Activated T-cell treated with anti-CD3 and anti-CD28 coated beads for 48 hours (primary cell): ENCODE measurements at places on chromosomes 4 and X.
A peak's percentile ranks its signal among the peaks of the same experiment; 100 is the strongest.

- no peak for DNase-seq
These were observed 44.0 kb downstream of the BRCC3 start for GRCh38 chrX:155115174-155115819.

GRCh38 chr4:183798301-183799253 is 106.5 kb upstream of the STOX2 start:
- DNase-seq = no peak

DNA sequence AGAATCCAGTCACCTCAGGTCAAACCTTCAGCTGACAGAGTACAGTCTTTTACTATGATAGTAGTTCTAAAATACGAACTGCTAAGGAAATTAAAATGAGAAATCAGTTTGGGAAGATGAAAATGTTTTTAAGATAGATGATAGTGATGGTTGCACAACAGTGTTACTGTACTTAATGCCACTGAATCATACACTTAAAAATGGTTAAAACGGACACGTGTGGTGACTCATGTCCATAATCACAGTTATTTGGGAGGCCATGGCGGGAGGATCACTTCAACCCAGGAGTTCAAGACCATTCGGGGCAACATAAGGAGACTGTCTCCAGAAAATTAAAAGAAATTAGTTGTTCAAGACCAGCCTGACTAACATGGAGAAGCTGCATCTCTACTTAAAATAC is 41.4 kb downstream of the ABHD18 start:
- no peak for DNase-seq

DNA sequence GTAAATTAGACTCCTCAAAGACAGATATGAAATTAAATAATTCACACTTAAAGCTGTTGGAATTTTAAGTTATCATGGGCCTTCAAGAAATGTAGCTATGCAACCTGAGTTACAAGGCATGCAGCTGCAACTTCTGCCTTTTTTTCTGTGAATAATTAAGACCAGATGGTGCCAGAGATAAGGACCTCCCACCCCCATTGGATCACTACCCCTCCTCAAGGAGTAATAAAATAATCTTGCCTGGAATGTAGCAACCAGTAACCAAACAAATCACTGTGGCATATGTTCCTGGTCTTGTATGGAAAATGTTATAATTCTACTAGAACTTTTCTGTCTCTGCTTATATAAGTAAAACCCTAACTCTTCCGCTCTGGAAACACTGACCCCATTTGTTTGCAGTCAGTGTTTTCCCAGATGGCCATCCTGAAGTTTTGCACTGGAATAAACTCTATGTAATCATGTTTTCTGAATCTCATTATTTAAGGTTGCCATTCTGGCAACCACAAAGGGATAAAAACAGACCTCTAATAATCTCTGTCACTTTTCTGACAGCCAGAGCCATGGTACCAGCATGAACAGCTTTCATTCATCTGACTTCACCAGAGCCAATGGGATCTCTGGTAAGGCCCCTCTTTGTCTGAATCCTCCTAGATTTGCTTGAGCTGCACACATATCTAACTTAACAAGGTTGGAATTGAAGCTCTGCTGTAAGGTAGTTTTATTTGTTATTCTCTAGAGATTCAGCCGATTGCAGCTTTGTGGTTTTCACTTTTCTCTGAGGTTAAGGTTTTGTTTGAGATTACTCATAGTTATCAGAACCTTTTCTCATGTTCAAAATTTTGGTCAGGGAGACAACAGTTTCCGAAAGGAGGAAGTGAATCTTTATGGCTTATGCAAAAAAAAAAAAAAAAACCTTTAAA is 274.6 kb downstream of the NAF1 start:
- DNase-seq = no peak

DNA sequence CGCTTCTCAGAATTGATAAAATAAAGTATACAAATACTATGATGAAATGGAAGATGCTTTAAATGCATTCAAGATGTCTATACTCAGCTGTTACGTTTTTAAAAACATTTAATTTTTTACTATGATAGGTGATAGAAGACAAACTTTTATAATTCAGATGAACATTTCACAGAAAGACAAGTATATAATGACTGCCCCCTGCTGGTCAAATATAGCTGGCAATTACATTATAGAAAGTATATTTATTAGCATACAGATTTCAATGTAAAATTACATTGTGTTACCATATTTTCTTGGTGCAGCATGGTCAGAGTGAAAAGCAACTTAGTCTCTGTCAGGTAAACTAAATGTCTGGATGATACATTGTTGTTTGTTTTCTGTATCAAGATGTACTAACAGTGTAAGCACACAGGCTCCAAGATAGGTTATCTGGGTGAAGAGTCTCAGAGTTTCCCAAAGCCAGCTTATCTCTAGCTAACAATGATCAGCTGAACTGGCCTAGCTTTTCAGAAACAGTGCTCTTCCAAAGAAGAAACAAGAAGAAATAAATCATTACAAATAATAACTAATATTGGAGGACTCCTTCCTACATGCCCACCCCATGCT is 54.1 kb downstream of the SRPX start:
- DNase-seq = no peak

- DNase-seq = peak; percentile 16
These were observed 2.3 kb upstream of the NR3C2 start for GRCh38 chr4:148444296-148445070.

DNA sequence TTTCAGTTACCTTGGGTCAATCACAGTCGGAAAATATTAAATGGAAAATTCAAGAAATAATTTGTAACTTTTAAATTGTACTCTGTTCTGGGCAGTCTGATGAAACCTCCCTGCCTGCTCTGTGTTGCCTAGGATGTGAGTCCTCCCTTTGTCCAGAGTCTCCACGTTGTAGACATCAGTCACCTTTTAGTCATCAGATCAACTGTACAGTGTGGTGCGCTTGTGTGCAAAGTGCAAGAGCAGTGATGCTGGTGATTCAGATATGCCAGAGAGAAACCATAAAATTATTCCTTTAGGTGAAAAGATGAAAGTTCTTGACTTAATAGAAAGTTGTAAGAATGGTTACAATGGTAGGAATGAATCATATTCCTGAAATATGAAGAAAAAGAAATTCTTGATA is 1.4 kb downstream of the SPATA4 start:
- DNase-seq = peak; percentile 28

DNA sequence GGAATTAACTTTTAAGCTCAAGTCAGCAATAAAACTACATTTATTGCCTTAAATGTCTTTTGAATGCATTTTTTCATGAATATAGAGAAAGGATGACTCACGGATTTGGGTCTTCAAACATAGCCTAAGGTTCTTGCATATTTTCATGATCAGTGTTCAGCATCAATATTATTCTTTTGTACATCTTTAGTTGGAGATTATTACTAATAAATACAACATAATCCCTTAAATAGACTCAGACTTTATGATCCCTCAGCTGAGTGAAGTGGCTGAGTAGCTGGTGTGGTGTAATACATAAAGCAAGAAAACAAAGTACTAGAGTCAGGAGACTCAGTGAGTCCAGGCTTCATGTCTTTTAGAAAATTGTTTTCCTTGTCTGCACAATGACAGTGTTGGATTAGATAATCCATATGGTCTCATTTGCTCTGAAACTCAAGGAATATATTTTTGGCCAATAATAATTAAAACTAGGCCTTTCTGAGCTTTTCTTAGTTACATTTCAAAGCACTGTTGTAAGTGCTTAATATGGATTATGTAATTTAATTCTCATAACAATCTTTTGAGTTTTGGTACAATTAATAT is 78.3 kb upstream of the UNC5C start:
- no peak for DNase-seq

DNA sequence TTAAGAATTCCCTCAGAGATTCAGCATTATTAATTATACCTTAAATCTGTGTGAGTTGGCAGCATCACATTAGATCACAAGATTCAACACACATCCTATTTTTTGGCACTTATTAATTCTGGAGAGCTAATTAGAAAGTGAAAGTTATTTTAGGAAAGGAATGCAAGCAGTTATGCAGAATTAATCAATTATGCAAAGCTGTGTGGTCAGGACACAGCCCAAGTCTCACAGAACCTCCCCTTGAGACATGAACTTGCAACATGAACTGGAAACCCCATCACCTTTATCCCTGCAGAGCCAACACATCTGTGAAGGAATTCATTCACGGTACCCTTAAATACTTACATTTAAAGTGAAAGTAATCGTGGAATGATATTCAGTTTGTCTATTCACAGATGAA is 80.5 kb downstream of the TSPAN5 start:
- DNase-seq = no peak

DNA sequence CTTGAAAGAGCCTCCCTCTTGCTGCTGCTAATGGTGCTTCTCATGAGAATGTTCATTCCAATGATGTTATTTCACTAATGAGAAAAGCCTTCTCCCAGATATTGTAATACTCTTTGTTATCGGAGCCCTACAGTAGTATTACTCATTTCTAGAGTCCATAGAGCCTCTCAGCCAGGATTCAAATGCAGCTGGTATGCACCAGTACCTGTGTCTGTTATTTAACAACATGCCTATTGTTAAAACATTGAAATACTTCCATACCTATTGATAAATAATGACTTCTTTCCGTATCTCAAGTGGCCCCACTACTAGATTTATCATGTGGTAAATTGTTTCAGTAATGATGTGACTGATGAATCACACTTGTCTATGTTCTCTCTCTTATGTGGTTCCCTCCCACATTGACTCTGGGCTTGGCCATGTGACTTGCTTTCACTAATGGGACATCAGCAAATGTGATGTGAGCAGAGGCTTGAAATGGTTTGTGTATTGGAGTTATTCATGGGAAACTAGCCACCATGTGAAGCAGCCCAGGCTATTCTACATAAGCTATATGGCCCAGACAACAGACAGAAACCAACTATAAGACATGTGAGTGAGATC is 207.6 kb downstream of the THOC2 start:
- no peak for DNase-seq

- no peak for DNase-seq
These were observed 115.2 kb upstream of the OTUD4 start for GRCh38 chr4:145295547-145295946.

DNA sequence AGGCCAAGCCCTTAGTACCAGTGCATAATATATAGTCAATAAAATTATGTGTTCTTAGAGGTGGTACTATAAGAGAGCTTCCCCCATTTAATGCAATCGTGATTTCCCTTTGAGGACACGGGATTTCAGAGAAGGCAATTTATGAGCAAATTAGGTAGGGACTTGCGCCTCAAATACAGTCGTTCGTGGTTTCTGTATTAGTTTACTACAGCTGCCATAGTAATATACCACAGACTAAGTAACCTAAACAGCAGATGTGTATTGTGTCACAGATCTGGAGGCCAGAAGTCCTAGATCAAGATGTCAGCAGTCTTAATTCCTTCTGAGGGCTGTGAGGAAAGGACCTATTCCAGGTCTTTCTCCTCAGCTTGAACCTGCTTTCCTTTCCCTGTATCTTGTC is 1.5 kb upstream of the PUDP start:
- DNase-seq = no peak

DNA sequence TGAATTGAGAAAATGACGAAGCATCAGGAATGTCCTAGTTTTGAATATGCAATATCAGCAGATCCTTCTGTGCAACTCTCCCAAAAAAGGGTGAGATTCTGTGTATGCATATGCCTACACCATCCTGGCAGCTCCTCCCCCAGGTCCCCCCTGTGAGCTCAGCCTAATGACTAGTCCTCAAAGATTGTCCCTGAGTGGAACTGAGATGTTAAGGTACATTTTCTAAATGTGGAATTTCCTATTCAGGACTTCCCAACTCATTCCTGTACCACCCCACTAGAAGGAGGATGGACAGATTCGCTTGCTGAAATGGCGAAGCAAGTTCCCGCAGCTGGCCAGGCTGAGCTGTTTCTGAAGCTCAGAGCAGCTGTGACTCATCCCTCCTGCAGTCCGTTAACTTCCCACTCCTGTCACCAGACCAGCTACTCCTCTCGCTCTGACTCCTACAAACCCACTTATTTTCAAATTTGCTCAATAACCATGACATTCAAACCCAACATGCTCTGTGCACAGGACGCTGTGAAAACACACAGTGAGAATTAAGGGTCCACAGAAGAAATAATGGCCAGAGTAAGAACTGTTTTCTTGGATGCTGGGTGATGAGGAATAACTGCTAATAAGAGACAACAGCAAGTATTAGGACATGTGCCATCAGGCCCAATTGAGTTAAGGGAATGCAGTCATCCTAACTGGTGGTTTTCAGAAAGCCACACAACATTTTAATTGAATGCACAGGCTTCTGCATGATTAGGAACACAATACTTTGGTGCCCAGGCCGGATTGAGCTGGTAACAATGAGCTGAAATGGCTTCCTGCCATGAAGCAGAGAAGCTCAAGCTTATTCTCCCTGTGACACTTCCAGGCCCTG is 40.0 kb upstream of the IRF2 start:
- DNase-seq = peak; percentile 75

- DNase-seq = no peak
These were observed 146.4 kb upstream of the NOCT start for GRCh38 chr4:138869165-138869564.

GRCh38 chrX:30865015-30865414 is 24.0 kb downstream of the TAB3 start:
- no peak for DNase-seq

DNA sequence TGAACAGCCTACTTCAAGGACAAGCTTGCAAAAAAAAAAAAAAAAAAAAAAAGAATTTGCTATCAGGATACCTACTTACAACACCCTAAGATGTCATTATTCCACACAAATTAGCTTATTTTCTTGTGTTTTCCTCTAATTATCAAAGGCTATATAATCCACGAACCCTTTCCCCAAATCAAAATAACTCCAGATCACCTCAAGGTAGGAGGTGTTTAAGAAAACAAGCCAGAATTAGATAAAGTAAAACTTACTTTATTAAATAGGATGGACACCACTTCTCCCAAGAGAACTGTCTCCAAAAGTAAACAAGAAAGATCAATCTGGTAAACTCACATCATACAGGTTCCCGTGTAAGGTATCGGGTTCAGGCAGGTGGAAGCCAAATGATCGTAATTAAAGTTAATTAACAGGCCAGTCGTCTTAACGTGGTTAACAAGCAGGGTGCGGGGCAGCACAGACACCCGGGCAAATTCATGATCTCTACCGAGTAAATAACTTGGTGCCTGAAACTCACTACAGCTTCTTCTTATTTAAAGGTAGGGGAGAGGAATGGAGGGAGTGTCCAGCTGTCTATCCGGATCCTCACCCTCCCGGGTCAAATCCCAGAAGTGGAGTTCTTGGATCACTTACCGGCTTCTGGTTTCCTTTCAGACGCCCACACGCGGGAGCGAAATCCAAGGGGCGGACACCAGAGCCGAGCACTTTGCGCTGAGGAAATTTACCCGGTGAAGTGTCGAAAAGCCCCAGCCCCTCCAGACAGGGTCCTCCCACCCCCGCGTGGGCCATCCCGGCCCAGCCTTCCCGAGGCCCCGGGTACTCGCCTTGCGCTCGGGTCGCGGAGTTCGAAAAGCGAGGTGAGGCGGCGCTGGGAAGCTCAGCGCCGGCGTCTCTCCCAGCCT is 708 bp downstream of the ARAP2 start:
- DNase-seq = no peak

DNA sequence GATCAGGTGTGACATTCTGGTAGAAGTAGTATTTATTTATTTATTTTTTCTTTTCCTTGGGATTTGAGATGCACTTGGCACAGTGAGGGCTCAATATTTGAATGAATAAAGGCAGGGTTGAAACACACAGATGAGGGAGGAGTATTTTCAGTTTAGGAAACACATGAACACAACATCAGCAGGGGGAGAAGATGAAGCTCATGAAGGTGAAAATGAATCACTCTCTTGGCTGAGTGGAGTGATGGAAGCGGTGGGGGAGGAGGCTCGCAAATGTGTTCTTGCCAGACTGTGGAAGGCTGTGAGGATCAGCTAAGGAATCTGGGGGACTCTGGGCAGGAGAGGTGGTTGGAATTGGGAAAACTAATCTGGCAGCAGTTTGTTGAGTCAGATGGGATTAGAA is 55.3 kb downstream of the ARHGAP10 start:
- no peak for DNase-seq
